Right kidney (tissue), 9 donors: ENCODE measurements at places on chromosomes 6 and 20.

DNA sequence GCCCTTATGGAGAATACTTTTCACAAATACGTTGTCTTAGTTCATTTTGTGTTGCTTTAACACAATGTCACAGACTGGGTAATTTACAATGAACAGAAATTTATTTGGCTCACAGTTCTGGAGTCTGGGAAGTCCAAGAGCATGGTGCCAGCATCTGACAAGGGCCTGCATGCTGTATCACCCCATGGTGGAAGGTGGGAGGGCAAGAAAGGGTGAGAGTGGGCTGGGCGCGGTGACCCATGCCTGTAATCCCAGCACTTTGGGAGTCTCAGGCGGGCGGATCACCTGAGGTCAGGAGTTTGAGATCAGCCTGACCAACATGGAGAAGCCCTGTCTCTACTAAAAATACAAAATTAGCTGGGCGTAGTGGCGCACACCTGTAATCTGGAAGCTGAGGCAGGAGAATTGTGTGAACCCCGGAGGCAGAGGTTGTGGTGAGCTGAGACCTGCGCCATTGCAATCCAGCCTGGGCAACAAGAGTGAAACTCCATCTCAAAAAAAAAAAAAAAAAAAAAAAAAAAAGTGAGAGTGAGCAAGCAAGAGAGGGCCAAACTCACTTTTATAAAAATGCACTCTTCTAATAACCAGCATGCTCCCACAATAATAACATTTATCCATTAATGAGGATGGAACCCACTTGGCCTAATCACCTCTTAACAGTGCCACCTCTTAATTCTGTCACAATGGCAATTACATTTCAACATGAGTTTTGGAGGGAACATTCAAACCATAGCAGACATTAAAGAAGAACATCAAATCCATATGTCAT, 36.1 kb downstream of the NCOA7 start:
- DNase-seq, result no peak

DNA sequence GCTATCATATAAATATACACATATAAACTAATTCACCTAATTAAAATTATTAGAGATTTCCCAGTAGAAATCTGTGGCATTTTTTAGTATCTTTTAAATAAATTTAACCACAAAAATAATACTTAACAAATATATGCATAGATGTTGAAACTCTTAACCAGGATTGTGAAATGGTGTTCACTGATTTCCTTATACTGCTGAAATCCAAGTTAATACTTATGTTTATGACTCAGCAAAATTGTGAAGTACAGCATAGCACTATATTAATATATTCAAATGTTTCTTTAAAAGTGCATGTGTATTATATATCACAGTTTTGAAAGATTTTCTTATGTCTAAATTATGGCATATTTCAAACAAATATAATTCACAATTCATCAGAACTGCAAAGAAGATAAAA, 328.2 kb upstream of the MANEA start:
- no peak for DNase-seq

DNA sequence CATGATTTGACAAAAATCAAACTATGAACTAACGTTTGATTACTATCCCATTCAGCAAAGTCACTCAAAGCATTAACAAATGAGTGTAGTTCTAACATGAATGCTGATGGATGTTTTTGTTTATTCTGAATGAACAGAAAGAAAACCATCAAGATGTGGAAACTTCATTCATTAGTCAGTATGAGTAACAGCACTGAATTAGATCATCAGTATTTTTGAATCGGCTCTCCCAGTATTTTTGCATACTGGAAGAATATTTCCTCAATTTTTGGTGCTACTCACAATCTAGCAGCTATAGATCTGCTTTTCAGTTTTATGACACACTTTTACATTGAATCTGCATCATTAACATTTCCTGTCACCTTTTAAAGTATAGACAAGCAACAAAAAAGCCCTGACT, 63.8 kb upstream of the CD83 start:
- no peak for DNase-seq

GRCh38 chr6:131685266-131685780, 15.9 kb downstream of the OR2A4 start:
- no peak for DNase-seq

GRCh38 chr6:108983151-108983550, 111.5 kb downstream of the SESN1 start:
- no peak for DNase-seq

GRCh38 chr6:10141746-10142443, 273.0 kb downstream of the TFAP2A start:
- no peak for DNase-seq

DNA sequence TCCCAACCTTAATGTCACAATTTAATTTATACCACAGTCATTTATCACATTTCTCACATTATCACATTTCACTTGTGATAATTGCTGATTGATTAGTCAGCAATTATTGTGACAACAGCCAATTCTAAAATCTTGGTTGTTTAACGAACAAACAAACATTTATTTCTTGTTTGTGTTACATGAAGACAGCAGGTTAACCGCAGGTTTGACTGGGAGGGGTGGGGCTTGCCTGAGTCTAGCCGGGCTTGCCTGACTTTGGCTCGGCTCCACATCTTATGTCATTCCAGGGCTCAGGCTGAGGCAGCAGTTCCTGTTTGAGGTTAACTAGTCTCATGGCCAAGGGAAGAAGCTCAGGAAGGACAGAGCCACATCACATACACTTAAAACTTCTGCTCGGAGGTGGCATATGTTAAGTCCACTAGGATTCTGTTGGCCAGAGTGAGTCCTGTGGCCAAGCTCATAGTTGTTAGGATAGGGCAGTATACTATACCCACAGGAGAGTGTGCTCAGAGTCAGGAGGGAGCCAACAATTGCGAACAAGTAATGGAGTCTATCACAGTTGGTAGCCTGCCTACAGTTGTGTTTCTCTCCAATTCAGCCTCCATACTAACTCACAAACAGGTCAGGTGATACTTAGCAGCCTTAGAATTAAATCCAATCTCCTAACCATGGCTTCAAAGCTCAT, 90.0 kb upstream of the IFNGR1 start:
- DNase-seq, result no peak

DNA sequence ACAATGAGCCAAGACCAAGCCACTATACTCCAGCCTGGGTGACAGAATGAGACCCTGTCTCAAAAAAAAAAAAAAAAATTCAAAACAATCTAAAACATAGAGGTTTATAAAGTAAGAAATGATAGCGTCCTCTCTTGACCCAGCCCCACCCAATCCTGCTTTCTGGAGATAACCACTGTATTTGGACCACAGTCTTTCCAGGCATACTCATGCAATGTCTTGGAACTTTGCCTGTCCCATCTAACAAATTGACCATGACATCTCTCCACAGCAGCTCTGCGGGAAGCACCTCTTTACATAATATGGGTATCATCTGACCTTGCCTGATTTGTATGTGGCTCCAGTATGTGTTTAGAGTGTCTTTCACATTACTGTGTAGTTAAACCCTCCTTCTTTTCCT, 9.1 kb upstream of the SHLD1 start:
- no peak for DNase-seq

DNA sequence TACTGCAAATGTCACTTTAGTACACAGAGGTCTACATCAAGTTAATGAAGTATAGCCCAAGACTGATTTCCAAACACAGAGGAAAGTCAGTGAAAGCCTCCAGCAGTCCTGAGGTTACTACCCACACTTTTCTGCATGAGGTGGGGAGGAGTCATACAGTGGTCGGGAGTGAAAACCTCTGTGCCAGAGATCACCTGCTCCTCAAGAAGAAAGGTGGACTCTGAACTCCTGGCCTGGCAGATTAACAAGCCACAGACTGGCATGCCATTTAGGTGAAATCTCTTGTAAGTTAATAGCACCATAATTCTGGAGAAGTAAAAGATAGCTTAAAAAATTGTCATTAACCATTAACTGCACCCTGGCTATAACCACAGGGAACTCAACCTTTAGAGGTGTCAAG, 125.0 kb upstream of the LAMP5 start:
- DNase-seq, result no peak

DNA sequence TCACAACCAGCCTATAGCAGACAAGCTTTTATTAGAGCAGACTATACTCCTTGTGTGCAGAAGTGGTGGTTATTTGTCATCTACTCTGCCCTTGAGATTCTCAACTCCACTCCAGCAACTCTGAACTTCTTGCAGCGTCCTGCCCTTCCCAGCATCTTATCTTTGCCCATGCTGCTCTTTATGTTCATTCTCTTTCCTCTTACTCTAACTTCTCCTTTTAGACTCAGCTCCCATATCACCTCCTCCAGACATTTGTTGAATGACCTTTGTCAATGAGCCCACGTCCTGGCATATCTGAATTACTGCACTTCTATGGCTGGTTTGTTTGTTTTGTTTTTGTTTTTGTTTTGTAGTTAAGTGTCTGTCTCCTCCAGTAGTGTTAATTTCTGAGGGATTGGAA, 81.2 kb downstream of the KCNQ5 start:
- no peak for DNase-seq

DNA sequence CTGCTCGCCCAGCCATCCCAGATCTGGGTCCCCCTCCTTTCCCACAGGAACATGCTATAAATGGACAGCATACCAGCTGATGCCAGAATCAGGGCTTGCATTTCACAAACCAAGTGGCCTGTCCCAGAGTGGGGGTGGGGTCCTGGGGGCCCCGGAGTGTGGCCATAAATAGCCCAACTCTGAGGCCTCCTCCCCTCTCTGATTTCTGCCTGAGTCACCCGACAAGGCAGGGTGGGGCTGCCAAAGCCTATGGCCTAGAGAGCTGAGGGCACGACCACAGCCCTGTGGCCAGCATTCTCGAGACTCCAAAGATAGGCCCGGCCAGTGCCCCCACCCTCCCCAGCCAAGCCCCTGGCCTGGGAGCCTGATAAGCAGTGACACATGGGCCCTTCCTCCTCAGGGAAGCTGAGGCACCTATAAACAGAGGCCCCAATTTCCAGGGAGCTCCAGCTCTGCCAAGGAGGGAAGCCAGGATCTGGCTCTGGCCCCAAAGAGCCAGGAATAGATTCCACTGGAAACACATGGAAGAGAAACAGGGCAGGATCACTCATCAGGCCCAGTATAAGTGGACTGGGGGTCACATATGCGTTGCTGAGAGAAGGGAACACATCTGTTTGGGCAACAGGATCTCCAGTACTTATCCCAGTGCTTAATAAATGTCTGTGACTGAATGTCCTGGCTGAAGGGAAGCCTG, 20.3 kb downstream of the SNTA1 start:
- DNase-seq, result no peak

GRCh38 chr6:121365536-121366521, 31.5 kb upstream of the TBC1D32 start:
- DNase-seq, result no peak

DNA sequence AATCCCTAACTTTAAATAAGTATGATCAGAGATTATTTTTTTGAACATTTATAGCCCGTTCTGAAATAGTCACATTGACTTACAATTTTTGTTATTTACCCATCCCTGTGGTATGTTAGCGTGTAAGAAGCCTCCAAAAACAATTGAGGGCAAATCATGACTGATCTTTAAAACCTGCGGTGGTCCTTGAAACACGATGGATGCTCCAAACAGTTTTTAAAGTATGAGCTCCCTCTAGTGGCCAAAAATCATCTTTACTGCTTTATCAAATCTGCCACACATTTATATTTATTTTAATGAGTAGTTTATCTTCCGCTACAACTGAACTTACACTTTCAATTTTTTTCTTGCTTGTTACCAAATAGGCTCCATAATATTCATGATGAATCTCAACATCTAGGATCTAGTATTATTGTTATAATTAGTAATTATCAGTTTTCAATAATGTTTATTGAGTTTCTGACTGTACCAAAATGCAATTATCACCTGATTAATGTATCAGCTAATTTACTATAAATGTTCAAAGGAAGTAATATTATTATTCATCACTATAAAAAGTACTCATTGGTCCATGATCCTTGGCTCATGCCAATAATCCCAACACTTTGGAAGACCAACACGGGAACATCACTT, 52.2 kb downstream of the MARCKS start:
- DNase-seq, result no peak

- DNase-seq, result peak; percentile 63
Measured at GRCh38 chr6:52551483-52552277, 25.2 kb downstream of the TRAM2 start.

DNA sequence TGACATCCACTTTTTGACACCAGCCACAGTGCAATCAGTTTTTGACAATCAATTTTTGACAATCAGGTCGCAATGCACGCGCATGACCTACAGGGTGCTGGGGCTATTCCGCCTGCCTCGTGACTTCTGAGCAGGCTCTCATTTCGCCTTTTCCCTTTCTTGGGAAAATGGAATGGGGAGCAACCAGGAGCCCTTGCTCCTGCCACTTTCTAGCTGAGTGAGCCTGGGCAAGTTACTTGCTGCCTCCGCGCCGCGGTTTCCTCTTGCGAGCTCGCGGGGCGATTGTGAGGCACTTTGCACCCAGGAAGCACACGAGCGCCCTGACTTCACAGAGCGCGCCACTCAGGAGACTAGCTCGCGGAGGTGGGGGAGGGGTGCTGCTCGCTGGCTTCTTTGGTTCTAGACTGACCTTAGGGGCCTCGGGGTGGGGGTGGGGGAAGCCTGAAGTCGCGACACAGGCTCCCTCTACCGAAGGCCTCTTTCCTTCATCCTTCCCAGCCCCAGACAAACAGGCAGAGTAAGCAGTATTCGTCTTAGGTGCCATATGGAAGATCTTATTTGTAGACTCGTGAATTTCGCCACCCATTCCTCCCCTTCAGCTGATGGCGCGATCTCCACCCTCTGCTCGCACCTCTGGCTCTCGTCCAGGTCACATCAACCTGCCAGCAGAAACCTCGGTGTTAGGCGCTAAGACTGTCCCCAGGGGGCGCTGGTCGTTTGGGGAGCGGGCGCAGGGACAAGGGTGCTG, 4.6 kb downstream of the TP53TG5 start:
- DNase-seq, result peak; percentile 73

- no peak for DNase-seq
Measured at GRCh38 chr20:32536851-32537656, 48.1 kb downstream of the NOL4L start.

DNA sequence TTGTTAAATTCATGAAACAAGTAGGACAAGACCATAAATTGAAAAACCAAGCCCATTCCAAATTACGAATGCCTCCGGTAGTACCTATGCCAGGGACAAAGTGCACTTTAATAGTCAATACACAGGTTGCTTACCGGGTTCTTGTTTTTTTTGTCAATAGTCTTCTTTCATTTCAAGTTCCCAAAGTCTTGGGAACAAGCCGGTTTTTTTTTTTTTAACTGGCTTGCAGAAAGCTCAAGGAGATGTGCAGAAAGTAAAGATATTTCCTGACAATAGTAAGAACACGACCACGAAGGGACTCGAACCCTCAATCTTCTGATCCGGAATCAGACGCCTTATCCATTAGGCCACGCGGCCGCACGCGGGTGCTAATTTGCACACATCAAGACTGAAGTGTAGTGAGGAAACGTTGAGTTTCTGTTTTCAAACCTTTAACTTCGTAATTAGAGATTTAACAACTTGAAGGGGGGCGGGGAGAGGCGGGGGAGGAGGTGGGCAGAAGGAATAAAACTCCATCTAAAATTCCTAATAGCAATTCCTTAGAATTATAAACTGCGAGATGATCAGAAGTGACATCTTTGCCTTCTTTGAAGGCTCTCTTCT, 181.0 kb downstream of the TRIM27 start:
- DNase-seq, result no peak

- no peak for DNase-seq
Measured at GRCh38 chr6:124149646-124150045, 346.0 kb downstream of the NKAIN2 start.
